ENCODE measurements at places on chromosomes 1 and 21.
A peak's percentile ranks its signal among the peaks of the same experiment; 100 is the strongest.

- DNase-seq = no peak
Measured at GRCh38 chr1:223741861-223742260, 29.5 kb downstream of the CAPN2 start.

- peak; percentile 92 for DNase-seq
Measured at GRCh38 chr1:25099343-25099951, 132.9 kb downstream of the SYF2 start.

DNA sequence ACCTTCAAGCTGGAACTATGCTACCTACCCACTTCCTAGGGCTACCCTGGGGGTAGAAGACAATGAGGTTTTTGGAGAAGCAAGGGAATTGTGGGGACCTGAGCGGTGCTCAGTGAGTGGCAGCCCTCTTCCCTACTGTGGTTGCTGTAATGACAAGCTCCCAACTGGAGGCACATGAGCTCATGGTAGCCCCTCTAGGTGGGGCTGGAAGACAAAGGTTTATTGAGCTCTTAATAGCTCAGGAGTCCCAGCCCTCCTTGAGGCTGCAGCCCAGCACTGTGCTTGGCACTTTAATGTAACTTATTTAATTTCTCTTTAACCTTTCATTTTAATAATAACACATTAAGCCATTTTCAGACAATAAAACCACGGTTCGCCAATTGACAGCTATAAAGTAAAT, 528.9 kb downstream of the OMA1 start:
- DNase-seq = no peak

DNA sequence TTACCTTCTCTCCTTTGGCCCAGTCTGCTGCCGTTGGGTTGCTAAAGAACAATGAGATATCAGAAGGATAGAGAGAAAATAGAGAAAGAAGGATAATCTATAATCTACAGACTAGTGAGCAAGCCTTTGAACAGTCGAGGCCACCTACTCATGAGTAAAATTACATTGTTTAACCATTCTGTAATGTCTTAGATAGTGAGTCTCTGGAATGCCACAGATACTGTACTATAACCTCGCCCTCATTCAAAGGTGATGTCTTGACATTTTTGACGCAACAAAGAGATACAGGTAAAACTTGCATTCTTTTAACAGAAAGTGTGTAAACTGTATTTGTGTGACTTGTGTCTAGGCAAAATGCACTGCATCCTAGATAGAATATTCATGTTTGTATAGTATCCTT, 77.9 kb downstream of the LAMC1 start:
- DNase-seq = no peak

GRCh38 chr1:60132108-60132507, 58.5 kb upstream of the C1orf87 start:
- no peak for DNase-seq

DNA sequence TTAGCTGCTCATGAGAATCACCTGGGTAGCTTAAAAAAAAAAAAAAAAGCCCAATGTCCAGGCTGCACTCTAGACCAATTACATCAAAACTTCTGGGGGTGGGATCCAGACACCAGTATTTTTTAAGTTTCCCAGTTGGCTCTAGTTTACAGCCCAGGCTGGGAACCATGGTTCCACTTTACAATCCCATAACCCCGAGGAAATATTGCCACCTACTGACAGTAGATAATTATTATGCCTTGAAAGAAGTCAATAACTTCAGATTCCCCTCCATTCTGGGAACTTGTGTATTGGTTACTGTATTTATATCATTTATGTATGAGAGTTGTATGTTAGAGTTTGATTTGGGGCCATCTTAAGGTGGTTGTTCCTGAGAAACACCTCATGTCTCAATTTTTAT, 100.2 kb downstream of the SPATA46 start:
- no peak for DNase-seq

- no peak for DNase-seq
Measured at GRCh38 chr1:206524739-206525364, 17.5 kb downstream of the RASSF5 start.

DNA sequence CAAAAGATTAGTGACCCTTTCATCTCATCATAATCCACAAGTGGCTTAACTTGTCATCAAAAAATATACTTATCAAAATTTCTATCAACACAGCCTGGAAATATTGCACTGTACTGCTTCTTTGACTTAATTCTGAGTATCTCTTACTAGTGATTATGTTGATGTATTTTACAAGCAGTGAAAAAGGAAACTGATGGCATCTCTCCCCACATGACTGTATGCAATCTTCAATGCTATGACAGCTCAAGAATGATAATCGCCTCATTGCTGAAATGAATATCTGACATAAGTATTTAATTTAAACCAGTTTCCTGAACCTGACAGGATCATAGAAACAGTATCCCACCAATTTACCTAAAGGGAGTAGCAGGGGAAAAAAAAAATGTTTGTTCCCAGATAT, 79.5 kb downstream of the DPYD start:
- no peak for DNase-seq

- DNase-seq = no peak
Measured at GRCh38 chr1:89807503-89807902, 13.3 kb upstream of the LRRC8D start.

DNA sequence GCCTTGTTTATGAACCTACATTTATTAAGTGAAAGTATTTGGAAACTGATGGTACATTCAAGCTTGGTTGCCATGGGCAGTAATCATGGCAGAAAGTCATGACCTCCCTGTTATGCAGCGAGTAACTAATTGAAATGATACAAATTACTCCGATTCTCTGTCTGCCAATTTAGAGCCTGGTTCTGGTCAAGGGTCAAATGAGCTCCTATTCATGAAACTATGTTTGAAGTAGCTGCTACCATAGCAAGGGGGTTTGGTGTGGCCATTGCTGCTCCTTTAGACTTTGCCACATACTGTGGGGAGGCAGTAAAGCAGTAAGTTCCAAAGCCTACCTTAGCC, 187.2 kb upstream of the FOXD3 start:
- DNase-seq = no peak

GRCh38 chr1:111660204-111661150, 40.9 kb downstream of the RAP1A start:
- no peak for DNase-seq
